Activated T-helper 1 cell treated with anti-CD3 and anti-CD28 coated beads, Interleukin-2, amount 50 U/mL, for 16 hours (primary cell): ENCODE measurements at places on chromosomes 1 and 21.
A peak's percentile ranks its signal among the peaks of the same experiment; 100 is the strongest.

GRCh38 chr1:116529199-116529631, 41.6 kb downstream of the CD58 start:
- no peak for DNase-seq

GRCh38 chr21:34545079-34545884, 33.3 kb upstream of the KCNE1 start:
- no peak for DNase-seq

DNA sequence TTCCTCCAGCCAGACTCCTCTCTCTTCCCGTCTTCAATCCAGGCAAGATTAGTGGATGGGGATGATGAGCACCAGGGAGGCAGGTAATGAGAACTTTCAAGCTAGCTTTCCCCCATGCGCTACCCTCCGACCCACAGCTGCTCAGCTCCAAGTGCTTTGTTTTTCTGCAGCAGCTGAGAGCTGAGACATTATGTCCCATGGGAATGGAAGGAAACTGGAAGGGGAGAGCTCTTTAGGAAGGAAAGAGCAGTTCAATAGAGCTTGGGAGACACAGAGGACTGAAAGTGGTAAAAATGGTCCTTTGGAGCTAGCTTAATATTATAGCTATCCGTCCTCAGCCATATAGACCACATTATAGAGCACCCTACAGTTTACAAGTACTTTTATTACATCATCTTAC, 39.8 kb downstream of the RAB3B start:
- DNase-seq, result no peak

DNA sequence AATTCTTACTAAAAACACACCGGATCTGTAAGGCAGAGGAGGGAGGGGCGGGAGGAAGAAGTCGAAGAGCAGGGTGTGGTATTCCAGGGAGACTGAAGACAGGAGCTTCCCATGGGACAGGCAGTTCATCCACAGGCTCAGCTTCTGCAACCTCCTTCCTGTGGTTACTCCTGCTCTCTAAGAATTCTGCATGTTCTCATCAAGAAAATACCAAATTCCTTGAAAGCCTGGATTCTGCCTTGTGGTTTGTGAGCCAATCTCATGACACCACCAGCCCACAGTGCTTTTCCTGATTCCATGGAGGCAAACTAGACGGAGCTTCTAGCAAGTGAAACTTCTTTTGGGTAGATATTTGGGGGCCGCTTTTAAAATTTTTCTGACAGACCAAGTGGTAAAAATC, 1.1 kb upstream of the ST6GALNAC3 start:
- DNase-seq, result no peak

GRCh38 chr1:207316622-207317391, 4.7 kb upstream of the CD55 start:
- no peak for DNase-seq

DNA sequence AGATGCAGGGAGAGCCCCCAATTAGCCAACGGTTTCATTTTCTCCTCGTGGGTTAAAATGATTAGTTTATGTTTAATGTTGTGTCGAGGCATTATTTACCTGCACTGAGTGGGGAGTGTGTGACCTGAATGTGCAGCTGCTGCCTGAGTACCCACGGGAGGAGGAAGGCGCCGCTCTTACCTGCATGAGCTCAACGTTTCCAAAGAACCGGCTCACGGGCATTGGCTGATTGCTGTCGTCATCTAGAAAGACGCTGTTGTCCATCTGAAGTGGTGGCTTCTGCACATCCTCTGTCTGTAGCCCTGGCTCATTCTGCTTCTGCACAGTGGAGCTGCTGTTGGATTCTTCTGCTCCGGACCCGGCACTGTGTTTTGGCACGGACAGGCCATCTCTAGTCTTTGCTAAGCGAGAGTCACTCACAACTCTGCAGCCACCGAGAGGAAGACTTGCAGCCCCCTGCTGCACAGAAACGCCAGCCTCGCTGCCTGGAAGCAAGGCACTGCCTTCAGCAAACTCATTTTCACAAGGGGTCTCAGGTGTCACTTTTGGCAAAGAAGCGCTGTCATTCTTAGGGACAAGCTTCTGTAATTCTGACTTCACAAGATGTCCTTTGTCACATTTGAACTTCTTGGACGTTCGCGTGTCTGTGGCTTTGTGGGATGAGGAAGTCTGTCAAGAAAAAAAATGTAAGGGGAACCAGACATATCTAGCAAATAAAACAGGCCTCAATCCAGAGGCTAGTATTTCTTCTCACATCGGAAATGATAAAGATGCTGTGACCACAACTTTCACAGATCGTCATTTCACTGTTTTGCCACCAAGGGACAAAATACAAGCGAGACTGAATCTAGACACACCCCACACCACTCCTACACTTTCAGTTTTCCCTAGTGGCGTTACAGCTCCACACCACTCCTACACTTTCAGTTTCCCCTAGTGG, 9.4 kb downstream of the C1orf174 start:
- DNase-seq, result no peak

GRCh38 chr1:232769733-232770132, 35.5 kb upstream of the MAP10 start:
- DNase-seq, result no peak

- no peak for DNase-seq
These were observed 1.0 kb downstream of the KRTCAP2 start for GRCh38 chr1:155171836-155172731.

- DNase-seq, result no peak
These were observed 615.5 kb upstream of the ADAMTS5 start for GRCh38 chr21:27582246-27582947.

DNA sequence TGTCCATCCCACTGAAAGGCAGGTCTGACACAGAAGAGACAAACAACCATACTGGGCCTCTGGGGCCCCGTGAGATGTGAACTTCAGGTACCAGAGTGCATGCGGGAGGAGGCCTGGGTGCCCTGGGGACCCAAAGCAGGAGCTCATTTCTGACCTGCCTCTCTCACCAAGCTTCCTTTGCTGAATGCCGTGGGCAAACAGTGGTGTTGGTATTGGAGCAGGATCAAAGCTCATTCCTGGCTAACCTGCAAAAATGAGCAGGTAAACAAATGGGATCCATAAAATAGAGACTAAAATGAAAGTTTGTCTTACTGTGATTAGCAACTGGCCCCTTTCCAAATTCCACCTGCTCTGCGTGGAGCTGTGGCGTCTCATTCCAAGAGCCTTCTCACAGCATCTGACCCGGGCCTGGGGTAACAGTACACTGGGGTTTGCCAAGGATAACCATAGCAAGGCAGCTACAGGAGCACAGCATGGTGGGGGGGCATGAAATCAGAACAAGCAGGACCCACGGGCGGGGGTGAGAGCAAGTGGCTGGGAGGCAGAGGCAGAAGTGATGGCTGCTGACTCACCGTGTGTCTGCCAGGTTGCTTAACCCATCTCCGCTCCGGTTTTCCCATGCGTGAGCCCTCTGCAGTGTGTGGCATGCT, 103.6 kb downstream of the KIF26B start:
- DNase-seq, result no peak

GRCh38 chr1:14975119-14975518, 178.4 kb upstream of the TMEM51 start:
- no peak for DNase-seq

DNA sequence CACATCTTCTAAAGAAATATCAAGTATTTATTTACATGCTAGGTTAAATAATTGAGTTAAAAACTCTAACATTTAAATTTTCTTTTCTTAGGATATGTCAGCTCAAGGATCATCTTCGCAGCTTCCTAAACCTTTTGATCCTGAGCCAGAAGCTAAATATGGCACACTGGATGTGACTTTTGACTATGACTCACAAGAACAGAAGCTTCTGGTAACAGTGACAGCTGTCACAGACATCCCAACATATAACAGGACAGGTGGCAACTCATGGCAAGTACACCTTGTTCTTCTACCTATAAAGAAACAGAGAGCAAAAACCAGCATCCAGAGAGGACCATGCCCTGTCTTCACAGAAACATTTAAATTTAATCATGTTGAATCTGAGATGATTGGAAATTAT, 132.7 kb upstream of the SERTAD4 start:
- no peak for DNase-seq

GRCh38 chr1:12356004-12356890, 126.4 kb downstream of the VPS13D start:
- no peak for DNase-seq

- no peak for DNase-seq
These were observed 148.0 kb upstream of the LMO4 start for GRCh38 chr1:87180682-87181081.

- DNase-seq, result no peak
These were observed 20.2 kb downstream of the MACO1 start for GRCh38 chr1:25450891-25451290.

DNA sequence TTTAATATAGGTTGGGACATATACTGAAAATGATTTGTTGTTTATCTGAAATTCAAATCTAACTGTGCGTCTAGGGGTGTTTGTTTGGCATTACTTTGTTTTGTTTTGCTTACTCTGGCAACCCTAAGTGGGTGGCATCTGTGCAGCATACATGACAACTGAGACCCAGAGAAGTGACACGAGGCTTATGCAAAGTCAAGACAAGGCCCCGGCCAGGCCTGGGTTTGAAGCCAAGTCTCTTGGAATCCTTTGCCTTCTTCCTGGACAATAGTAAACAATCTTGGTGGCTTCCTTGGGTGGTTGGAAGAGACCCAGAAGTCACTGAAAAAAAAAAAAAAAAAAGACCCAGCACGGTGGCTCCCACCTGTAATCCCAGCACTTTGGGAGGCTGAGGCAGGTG, 197.6 kb upstream of the TMEM51 start:
- no peak for DNase-seq

DNA sequence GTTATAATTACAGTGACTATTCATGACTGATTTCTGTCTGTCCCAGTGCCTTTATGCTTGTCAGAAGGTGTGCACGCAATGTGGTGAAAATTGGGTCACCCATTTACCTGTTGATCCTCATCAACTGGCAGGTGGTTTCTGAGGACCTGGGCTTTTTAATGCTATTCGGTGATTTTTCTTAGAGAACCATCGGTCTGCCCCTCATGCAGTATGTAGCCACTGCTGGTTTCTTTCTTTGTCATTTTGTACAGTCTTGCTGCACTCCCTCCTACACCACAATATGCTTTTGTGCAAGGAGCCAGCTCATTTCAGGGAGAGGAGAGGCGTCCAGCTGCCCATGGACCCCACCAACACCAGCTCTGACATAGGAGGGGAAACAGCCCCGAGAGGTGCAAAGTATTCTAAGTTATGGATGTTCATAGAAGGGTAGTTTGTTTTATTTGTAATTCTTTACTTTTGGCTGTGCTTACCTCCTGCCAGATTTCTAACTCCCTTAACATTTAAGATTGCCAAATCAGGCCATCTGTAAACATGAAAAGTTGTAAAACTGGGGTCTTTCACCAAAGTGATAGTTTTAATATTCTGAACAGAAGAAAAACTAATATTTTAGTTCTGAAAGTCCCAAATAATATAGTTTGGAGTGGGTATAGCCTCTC, 325.3 kb downstream of the PTBP2 start:
- DNase-seq, result no peak

- peak; percentile 9 for DNase-seq
These were observed at the start of gene IGSF3 for GRCh38 chr1:116667575-116668105. Gene IGSF3, minus strand, starts transcription at chr1:116667733. Its CDS starts 1,407 bp downstream, at chr1:116666326.

DNA sequence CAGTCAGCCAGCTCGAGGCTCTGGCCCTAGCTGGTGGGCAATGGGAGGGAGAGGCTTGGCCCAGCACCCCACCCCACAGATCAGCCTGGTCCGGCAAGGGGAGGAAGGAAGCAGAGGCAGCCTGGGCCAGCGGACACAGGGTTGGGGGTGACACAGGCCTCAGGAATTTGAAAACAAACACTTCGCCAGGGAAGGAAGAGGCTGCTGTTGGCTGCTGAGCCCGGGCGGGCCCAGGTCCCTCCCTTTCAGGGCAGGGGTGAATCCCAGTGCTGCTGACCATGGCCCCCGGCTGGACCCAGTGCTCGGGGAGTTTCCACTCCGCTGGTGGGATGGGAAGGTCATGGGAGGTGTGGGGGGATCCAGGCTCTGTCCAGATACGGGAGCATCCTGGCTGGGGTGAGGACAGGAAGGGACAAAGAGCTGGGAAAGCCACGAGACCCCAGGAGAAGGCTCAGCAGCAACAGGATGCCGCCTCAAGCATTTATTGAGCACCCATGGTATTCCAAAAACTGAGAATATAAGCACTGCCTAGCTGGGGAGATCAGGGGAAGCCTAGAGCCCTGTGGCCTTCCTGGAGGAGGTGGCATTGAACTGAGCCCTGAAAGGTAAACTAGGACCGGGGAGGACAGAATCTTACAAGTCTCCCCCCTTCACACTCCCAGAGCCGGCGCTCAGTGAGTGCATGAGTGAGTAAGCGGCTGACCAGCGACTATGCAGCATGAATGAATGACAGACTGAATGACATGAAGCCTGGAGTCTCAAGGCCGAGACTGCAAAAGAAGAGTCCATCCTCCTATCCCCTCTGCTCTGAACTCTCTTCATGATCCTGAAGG, 26.2 kb upstream of the EPHA2 start:
- no peak for DNase-seq

DNA sequence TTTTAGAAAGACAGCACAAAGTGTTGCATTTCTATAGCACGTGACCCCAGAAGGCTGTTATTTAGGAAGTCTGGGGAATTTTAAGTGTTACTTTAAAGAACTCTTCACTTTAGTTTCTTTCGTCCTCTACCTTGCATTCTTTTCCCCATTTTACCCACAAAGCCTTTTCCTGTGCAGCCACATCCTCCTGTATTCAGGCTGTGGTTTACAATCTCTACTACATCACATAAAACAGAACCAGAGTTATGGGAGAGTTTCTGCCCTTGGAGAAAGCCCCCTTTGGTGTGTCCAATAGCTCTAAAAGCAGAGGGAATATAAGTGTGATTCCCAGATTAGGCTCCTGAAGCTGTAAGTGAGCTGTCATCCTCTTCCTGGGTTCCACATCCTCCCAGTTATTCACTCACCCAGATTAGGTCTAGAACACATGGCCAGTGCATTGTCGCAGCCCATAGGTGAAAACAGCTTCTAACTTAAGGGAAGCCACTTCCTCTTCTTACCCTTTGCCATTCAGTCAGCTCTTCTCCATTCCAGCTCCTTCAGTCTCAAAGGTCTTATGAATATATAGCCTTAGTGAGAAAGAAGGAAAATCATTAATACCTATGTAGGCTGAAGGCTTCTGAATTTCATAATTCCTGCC, 171.1 kb downstream of the PIGK start:
- no peak for DNase-seq

GRCh38 chr1:227739636-227740035, 4.4 kb downstream of the SNAP47 start:
- DNase-seq, result no peak

DNA sequence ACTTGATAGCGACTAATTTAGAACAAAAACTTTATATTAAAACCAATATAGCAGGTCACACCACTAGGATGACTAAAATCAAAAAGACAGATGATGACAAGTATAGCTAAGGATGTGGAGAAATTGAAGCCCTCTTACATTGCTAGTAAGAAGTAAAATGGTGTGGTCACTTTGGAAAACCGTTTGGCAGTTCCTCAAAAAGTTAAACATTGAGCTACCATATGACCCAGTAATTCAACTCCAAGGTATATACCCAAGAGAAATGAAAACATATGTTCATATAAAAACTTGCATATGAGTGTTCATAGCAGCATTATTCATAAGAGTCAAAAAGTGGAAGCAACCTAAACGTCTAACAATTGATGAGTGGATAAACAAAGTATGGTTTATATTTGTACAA, 13.0 kb upstream of the SERINC2 start:
- no peak for DNase-seq
